ENCODE measurements at places on chromosomes 2 and 18.

- no peak for DNase-seq
Observed at GRCh38 chr2:111226876-111227700, 106.4 kb downstream of the BCL2L11 start.

GRCh38 chr2:240290432-240291336 is 144.8 kb upstream of the GPC1 start:
- peak; percentile 5 for DNase-seq

- no peak for DNase-seq
Observed at GRCh38 chr2:31384771-31385276, 29.7 kb downstream of the XDH start.

DNA sequence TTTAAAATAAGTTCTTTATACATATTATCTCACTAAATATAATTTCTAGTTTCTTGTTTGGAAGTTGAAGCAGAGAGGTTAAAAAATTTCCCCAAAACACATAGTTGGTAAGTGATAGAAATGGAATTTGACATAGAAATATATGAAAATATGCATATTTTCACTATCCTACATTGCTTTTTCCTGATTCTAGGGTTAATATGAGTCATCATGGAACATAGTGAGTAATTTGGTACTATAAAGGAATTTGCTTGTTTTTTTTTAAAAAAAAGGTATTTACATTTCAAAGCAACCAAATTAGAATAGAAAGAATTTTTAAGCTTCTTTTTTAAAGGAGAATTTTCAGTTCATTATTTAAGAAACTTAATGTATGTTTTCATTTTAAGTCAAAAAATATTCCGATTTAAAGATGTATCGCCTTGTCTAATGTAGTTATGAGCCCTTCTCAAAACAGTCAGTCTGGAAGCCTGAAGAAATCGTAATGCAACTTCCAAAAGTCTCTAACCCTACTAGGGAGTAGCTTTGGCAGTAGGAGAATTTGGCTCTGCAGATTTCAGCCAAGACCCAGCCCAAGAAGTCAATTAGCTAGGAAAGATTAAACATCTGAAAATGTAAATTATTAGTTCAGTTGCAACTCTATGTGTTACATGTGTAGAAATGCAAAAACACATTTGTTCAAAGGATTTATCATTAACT is 147.3 kb downstream of the RDH14 start:
- DNase-seq: no peak

GRCh38 chr2:30225131-30225762 is 6.1 kb upstream of the LBH start:
- DNase-seq: peak; percentile 50

- DNase-seq: no peak
Observed at GRCh38 chr2:165586019-165586418, 116.5 kb downstream of the CSRNP3 start.

GRCh38 chr18:11821643-11822237 is 29.5 kb upstream of the CHMP1B start:
- DNase-seq: no peak

DNA sequence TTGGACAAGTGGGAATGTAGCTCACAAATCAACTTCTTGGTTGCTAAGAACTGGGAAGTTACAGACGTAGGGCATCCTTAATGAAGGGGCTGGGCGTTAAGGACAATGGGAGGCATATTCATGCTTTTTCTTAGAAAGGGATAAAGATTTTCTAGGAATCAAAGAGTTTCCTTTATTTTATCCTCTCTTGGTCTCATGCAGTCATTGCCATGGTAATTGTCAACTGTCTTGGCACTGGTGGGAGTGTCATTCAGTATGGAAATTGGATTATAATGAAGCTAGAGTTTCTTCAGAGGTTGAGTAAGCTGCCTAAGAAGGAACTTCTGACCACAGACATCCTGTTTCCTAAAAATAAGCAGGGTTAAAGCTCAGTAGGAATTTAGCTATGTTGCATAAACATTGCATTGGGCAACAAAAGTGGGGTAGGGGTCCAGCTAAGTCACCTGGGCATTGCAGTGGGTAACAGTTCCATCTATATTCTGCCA is 114.0 kb downstream of the LYPD6B start:
- no peak for DNase-seq

GRCh38 chr2:69022548-69022947 is 9.6 kb downstream of the ANTXR1 start:
- DNase-seq: no peak

DNA sequence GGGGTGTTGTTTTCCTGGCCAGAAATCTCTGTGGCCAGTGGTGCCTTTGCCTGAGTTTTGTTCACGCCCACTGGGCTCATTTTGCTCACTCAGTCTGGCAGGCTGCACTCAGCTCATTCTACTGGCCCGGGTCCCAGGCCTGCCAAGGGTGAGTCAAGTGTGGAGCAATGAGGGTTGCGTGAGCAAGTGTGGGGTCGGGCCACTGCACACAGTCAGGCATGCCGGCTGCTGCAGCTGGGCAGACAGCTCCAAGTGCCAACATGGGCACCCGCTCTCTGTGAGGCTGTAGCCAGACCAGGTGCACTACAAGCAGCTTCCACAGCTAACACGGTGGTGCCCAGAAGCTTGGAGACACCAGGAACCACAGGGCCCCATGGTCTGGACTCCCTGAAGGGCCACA is 801.1 kb upstream of the RAB6C start:
- no peak for DNase-seq

DNA sequence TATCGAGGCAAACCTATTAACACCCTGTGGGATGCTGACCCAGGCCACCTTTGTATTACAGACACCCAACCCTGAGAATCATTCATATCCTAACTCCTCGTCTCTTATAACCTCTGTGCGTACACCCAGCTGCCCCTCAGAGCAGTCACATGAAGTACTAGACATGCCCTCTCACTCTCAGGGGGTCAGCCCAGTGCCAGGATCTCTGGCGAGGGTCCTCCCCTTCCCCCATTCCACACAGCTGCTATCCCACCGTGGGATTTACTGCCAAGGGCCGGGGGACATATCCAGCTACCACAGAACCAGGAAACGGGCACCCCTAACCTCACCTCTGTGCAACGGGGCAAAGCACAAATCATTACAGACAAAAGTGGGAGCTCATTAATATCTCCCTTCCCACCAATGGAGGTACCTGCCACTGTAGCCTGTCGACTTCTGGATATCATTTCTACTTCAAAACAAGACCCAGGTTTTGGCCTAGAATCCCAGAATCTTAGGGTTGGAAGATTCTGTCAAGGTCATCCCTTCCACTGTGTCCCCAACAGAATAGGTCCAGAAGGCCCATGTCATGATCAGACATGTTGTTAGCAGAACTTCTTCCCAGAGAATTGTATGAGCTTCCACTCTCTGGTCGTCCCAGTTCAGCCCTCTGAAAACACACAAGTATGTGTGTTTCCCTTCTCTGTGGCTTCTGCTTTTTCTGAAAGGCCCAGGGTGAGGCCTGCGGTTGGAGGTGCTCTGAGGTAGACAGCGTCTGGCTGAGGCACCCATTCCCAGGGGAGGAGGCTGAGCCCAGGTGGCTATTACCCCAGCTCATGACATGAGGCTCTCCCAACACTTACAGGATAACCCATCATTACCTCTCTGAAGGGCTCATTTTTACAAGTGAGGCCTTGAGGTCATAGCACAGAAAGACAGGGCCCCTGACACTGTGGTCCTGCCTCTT is 1.7 kb downstream of the TMBIM1 start:
- no peak for DNase-seq

- DNase-seq: no peak
Observed at GRCh38 chr18:11454040-11454439, 155.4 kb upstream of the SLC35G4 start.

DNA sequence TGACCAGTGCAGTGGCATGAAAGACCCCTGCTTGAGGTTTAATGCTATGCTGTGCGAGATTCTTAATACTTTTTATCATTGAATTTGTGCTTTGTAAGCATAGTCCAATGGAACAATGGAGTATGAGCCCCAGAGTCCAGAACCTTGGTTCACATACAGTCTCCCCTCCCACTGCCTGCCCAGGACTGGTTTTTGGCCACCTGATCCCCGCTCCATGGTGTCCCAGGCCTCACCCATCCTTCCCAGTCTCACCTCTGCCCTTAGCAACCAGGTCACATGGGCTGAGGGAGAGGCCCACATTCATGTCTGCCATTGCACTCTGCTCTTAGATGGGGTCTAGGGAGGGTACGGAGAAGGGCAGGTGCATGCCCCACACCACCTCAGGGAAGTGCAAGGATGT is 6.3 kb downstream of the PDE11A start:
- DNase-seq: no peak

- no peak for DNase-seq
Observed at GRCh38 chr2:138003411-138003810, 39.1 kb downstream of the HNMT start.

DNA sequence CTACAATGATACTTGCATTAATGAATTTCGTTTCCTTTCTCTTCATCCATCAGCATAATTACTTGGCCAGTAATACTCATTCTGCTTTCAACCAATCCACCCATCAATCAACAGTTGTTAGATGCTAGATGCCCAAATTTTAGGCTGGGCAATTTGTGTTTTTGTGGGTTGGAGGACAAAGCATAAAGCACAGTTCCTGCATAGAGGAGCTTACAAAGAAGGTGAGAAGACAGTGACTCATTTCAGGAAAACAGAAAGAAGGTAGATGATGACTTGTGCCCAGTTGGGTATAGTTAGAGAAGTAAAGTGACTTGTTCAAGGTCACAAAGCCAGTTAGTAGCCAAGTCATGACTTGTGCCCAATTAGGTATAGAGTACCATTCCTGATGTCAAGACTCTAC is 1186.8 kb upstream of the CELF4 start:
- DNase-seq: no peak

Data from mucosa of gallbladder (tissue), 1 donor.